Lung (tissue), 17 donors: ENCODE measurements at places on chromosomes 6 and 20.

DNA sequence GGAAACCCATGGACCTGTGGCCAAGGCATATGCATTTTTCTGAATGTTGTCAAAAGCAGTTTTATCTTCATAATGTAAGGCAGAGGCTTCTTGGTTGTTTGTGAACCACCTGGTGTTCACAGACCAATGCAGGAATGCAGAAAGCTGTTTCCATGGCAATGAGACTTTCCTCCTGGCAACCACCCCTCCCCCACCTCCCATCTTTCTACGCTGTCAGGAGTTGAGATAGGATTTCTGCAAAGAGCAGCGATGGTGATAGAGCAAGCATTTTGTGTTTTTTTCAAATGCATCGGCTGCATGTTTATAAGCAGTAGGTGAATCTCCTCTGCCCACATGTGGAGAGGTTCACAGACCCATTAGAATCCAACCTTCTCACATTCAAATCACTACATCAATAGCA lies 114.1 kb upstream of the SMLR1 start:
- H3K27ac ChIP-seq: no peak overlapping the region
- H3K4me1 ChIP-seq: no peaks in the 10 kb centered on the region
- no peak for DNase-seq
- H3K4me3 ChIP-seq: no peak overlapping the region

DNA sequence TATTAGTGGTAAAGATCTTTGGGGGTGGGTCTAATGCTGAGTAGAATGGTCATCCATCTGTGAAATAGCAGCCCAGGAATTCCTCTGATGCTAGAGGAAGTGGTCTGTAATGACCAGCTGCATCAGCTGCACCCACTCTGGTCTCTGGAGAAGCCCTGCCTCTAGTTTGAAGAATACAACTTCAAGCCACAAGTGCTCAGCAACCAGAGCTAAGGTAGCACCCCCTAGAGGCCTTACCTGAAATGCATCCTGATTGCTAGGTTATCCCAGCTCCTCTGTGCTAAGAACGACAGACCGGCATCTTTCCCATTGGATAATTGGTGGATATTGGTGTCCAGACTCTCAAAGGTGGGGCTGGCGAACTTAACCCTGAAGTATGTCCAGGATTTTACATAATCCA lies 58.2 kb downstream of the DNAH8 start:
- DNase-seq: no peak
- no peak overlapping the region for H3K4me3 ChIP-seq
- no peaks in the 10 kb centered on the region for H3K36me3 ChIP-seq
- no peak overlapping the region for H3K27ac ChIP-seq
- no peaks in the 10 kb centered on the region for H3K27me3 ChIP-seq

DNA sequence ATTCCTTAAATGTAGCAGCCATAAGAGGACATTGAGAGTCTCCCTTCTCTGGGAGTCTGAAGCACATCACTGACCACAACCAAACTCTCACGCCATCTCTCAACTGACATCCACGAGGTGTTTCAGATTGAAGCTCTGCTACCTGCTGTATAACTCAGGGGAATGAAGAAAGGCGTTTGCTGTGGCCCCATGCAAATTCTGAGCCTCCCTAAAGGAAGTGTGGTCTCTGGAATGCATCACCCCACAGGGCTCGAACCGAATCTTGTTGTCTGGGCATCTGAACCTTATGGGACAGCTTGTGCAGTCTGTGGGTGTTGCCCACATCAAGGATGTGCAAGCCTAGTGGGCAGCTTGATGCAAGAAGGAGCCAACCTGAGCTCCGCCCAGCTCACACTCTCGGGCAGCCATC lies 10.9 kb downstream of the PMEPA1 start:
- H3K27ac ChIP-seq: no peak overlapping the region
- peaks cover 3% of the 10 kb centered on the region for H3K36me3 ChIP-seq
- no peaks in the 10 kb centered on the region for H3K27me3 ChIP-seq
- no peak overlapping the region for H3K4me3 ChIP-seq
- no peak for DNase-seq

DNA sequence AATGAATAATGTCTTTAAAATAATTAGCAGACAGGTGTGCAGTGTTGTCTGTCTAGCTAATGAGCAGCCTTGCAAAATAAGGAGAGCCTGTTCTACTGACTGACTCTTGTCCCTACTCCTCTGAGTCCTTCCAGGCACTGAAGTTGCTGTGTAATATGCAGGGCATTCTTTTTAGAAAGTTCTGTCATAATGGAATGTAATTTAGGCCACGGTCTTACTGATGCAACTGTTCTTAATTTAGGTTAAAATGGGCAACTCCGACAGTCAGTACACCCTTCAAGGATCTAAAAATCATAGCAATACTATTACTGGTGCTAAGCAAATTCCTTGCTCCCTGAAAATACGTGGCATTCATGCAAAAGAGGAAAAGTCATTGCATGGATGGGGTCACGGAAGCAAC lies 133.9 kb downstream of the TIAM2 start:
- H3K4me3 ChIP-seq: no peak overlapping the region
- DNase-seq: no peak
- H3K4me1 ChIP-seq: no peaks in the 10 kb centered on the region
- H3K27ac ChIP-seq: no peak overlapping the region
- no peaks in the 10 kb centered on the region for H3K36me3 ChIP-seq
- H3K27me3 ChIP-seq: no peaks in the 10 kb centered on the region

GRCh38 chr6:69022993-69023392 lies 387.9 kb downstream of the ADGRB3 start:
- H3K36me3 ChIP-seq: no peaks in the 10 kb centered on the region
- no peak overlapping the region for H3K27ac ChIP-seq
- no peaks in the 10 kb centered on the region for H3K4me1 ChIP-seq
- no peak overlapping the region for H3K4me3 ChIP-seq
- no peaks in the 10 kb centered on the region for H3K27me3 ChIP-seq

GRCh38 chr6:13814938-13815575 lies 700 bp upstream of the MCUR1 start:
- no peaks in the 10 kb centered on the region for H3K27me3 ChIP-seq
- DNase-seq: no peak
- peak overlapping the region; percentile 24 for H3K4me3 ChIP-seq
- peaks cover 15% of the 10 kb centered on the region for H3K4me1 ChIP-seq

- no peaks in the 10 kb centered on the region for H3K36me3 ChIP-seq
- H3K27me3 ChIP-seq: no peaks in the 10 kb centered on the region
- H3K4me3 ChIP-seq: no peak overlapping the region
- H3K4me1 ChIP-seq: no peaks in the 10 kb centered on the region
- DNase-seq: no peak
- H3K27ac ChIP-seq: no peak overlapping the region
Observed at GRCh38 chr6:87103977-87104601, 9.2 kb upstream of the CGA start.

- peaks cover 56% of the 10 kb centered on the region for H3K36me3 ChIP-seq
- DNase-seq: no peak
- no peaks in the 10 kb centered on the region for H3K27me3 ChIP-seq
- no peak overlapping the region for H3K27ac ChIP-seq
- H3K4me1 ChIP-seq: no peaks in the 10 kb centered on the region
Observed at GRCh38 chr6:4059115-4059777, 19.7 kb downstream of the FAM217A start.

DNA sequence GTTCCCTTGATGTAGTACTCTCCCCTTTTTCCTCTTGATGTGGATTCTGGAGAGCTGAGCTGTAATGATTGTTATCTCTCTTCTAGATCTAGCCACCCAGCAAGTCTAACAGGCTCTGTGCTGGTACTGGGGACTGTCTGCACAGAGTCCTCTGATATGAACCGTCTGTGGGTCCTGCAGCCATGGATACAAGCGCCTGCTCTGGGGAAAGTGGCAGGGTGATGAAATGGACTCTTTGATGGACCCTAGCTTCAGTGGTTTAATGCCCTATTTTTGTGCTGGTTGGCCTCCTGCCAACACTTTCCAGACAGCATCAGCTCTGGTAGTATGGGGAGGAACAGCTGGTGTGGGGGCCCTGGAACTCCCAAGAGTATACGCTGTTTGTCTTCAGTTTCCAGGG lies 216.3 kb downstream of the ADGRG6 start:
- no peaks in the 10 kb centered on the region for H3K27me3 ChIP-seq
- no peak overlapping the region for H3K4me3 ChIP-seq
- no peaks in the 10 kb centered on the region for H3K36me3 ChIP-seq

- no peaks in the 10 kb centered on the region for H3K27me3 ChIP-seq
- H3K27ac ChIP-seq: no peak overlapping the region
- peaks cover 49% of the 10 kb centered on the region for H3K36me3 ChIP-seq
- no peaks in the 10 kb centered on the region for H3K4me1 ChIP-seq
- no peak overlapping the region for H3K4me3 ChIP-seq
Observed at GRCh38 chr6:37483917-37484785, 15.5 kb downstream of the CCDC167 start.

GRCh38 chr6:80441131-80441530 lies 334.7 kb downstream of the BCKDHB start:
- no peaks in the 10 kb centered on the region for H3K27me3 ChIP-seq
- no peak overlapping the region for H3K27ac ChIP-seq
- H3K4me1 ChIP-seq: no peaks in the 10 kb centered on the region
- H3K4me3 ChIP-seq: no peak overlapping the region
- no peak for DNase-seq

DNA sequence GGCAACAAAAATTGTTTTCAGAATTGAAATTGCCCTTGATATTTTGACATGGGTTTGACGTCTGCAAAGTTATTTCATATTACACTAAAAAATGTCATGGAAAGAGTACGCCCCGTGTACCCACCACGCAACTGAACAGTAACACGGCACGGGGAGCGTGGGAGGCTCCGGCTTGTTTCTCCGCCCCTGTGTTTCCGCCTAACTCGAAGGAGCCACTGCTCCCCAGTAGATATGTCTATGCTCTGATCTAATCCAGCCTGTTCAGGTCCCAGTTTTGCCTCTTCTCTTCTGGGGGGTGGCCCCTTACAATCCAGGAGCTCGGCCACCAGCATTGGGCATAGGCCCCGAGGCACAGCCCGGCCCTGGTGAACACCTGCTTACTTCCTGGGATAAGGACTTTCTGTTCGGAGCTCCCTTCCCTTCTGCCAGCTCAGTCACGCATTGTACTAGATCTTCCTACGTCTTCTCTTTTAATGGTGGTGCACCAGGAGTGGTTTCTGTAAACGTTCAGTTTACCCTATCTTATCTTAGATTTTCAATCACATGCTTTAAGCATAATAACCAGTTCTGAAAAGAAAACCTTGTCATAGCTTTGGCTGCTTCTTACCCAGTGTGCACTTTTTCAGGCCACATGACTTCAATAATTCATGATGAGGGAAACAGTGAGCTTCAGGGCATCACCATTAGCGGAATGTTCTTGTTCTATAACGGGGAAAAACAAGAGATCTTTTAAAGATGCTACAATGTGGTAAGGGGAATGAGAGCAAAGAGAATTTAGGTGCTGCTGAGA lies 43.9 kb upstream of the EXOC2 start:
- H3K4me1 ChIP-seq: no peaks in the 10 kb centered on the region
- DNase-seq: no peak
- H3K36me3 ChIP-seq: no peaks in the 10 kb centered on the region

DNA sequence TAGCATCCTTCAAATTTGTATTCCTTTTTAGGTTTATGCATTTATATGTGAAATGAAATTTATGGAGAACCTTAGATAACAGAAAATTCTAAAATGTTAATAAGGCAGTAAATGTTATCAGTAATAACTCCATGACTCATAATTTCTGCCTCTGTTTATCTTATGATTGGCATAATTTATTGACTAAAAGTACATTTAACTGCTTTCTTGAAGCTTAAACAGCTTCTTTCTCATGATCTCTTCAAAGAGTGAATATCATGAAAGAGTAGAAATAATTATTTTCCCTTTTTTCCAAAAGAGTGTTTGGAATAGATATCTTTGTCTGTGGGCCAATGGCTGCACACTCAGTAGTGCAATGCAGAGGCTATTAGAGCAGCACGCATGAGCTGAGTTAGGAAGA lies 91.3 kb downstream of the SHLD1 start:
- no peak for DNase-seq
- H3K4me1 ChIP-seq: peaks cover 9% of the 10 kb centered on the region
